ENCODE measurements at places on chromosomes 2 and 18. TPM values are rescaled to one million over a fixed set of nuclear protein-coding genes. Genes with fewer than 3 reads are reported as not detected.

Gene C2orf80
- total RNA-seq = not detected

Gene FKBP1B
- 4.6 TPM for total RNA-seq

Gene MROH2A
- total RNA-seq = 2.9 TPM

Gene CCL20
- not detected for total RNA-seq

Gene NFATC1
- 2.9 TPM for total RNA-seq

Gene POTEF
- total RNA-seq = not detected

Gene FSHR
- not detected for total RNA-seq

Gene RESP18
- total RNA-seq = not detected

Gene ASXL3
- total RNA-seq = not detected

Gene TWSG1
- 55.8 TPM for total RNA-seq

Gene B4GALT6
- 5.3 TPM for total RNA-seq

Gene GALNT3
- total RNA-seq = 33.1 TPM

Gene RFX8
- total RNA-seq = not detected

Gene ENOSF1
- total RNA-seq = 48.7 TPM

Gene RFTN2
- not detected for total RNA-seq

Gene CCDC93
- total RNA-seq = 31.3 TPM

Gene XDH
- 5.7 TPM for total RNA-seq

Gene MZT2A
- 202 TPM for total RNA-seq

Gene SIX3
- 1.4 TPM for total RNA-seq

Gene PROKR1
- not detected for total RNA-seq

Gene NRP2
- total RNA-seq = 25.5 TPM

Gene IMP4
- 76.8 TPM for total RNA-seq

Gene TDRD15
- 1.9 TPM for total RNA-seq

Gene STPG4
- total RNA-seq = 6.5 TPM

Gene PLGLB2
- 1.9 TPM for total RNA-seq

Gene LHCGR
- total RNA-seq = not detected

Gene EPB41L3
- total RNA-seq = not detected

Gene MOGAT1
- total RNA-seq = 0.35 TPM

Measured in PC-9 (cell line).